ENCODE measurements at places on chromosomes 1 and 21.

DNA sequence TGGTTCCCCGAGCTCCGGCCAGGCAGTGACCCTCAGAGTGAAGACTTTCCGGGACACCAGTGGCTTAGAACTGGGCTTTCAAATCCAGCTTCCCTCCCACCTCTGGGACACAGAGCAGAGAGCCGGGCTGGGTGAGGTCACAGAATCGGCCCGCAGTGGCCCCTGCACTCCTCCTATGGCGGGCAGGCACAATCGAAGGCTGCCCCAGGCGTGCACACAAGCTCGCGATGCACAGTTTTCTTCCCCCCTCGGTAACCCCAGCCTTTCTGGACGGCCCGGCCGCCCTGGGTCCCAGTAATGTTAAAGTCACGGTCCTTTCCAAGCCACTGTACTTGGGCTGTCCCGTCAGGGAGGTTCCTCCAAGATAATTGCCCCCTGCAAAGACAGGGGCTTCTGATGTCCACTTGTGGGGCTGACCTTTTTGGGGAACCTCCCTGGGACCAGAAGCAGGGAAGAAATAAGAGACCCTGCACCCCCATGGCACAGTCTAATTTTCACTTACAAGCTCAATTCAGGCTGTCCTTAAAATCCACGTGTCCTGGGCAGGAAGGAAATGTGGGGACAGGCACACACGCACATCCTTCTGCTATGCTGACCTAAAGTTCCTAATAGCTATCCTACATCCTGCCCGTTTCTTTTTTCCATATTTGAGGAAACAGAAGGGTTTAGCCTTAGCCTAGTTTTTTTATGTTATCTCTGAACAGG is 13.7 kb downstream of the TFF3 start:
- DNase-seq, result no peak

- DNase-seq, result no peak
Observed at GRCh38 chr21:42677339-42678321, 24.2 kb downstream of the PDE9A start.

DNA sequence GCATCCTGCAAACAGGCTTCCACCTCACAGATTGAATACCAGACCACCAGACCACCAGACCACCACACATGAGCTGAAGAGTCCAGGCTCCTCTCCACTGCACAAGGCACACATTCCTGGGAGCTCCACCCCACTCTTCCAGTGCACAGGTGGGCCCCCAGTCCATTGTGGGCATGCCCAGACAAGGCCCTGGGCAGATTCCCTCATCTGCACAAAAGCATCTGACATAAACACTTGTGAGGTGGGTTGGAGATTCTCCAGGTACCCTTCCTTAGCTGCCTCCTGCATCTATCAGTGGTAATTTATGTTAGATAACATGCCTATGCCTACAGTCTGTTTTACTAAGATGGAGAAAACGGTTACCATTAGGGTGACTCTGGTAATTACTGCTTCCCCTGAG is 11.6 kb upstream of the CTBS start:
- no peak for DNase-seq

DNA sequence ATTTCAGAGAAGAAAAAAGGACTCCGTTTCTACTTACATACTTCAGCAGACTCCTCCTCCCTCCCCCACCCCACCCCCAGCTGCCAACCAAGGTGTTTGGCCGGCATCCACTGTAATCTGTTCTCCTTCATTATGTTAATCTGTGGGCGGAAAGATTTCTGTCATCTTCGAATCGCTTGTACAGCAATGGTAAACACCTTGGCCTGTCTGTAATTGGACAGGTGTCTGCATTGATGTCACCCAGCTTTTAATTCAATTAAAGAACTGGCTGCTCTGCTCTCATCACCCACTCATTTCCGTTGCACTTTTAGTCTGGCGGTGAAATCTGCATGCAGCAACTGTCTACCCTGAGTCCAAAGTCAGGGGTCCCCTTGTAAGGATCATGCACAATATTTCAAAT is 368.6 kb downstream of the USH2A start:
- no peak for DNase-seq

GRCh38 chr1:158089925-158090637 is 90.6 kb upstream of the CD1D start:
- no peak for DNase-seq

DNA sequence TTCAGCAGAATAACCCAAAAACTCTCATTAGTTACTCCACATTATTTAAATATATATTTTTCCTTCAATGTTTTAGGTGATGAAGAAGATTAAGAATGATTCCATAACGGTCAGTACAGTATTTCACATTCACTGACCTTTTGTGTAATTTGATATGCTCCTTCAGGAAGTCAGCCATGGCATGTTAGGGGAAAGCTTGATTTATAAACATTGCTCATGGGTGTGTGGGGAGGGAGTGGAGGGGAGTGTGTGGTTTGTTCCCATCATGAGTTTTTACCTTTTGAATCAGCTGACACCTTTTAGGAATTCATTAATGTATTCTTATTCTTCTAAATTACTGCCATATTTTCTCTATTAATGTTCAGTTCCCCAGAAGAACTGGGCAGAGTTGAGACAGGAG is 240.2 kb downstream of the ATG4C start:
- no peak for DNase-seq

GRCh38 chr1:6471970-6472368 is 6.0 kb upstream of the TNFRSF25 start:
- no peak for DNase-seq

DNA sequence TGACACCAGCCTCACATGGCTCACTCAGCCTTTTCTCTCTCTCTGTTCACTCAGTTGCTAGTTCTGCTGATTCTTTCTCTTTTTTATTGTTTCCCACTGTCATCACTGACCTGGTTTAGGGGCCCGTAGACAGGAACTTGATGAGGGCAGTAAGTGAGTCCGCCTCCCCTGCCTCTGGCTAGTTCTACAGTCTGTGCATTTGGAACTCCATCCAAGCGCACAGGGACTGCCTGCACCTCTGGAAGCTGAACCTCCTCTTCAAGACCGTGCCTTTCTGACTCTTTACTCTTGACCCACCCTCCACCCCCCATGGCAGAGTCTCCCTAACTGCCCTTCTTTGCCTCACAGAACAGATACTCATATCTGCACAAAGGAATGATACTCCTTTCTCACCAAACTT is 4.2 kb downstream of the TENT5C start:
- DNase-seq, result no peak

DNA sequence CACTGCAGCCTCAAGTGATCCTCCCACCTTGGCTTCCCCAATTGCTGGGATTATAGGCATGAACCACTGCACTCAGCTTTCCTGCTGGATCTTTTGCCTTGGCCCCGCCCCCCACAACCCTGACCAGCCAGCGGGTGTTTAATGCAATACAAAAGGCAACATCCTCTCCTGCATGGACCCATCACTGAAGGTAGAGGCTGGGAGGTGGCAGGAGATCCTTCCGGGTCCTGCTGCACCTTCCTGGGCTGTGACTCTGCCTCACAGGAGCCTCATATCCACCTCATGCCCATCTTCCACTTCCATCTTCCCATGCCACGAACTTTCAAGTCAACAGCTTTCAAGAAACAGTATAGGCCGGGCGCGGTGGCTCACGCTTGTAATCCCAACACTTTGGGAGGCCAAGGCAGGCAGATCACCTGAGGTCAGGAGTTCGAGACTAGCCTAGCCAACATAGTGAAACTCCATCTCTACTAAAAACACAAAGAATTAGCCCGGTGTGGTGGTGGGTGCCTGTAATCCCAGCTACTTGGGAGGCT is 11.7 kb upstream of the WNT9A start:
- DNase-seq, result no peak

DNA sequence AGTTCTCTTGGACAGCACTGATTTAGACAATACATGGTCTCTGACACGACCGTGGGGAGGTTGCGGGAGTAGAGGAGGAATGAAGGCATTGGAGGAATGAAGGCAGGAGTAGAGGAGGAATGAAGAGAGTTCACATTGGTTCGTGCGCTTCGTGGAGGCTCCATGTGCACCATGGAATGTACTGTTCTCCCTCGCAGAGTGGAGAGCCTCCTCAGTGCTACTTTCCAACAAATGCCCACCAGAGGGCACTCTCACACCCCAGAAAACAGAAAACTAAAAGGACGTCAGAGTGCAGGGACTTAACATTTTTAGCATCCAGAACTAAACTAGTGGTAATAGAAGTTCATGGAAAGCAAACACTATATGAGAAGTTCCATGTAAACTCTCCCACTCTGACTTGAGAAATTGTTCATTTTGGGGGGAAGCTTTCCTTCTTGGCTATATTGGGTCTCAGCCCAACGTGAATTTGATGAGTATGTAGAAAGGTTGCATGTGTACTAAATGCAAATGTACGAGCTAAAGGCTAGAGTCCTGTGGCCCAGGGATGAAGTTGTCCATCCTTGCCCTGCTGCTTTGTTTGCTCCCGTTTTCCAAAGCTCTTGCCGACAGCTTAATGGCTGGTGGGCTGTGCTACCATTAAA is 211.6 kb downstream of the LMX1A start:
- peak; percentile 58 for DNase-seq

DNA sequence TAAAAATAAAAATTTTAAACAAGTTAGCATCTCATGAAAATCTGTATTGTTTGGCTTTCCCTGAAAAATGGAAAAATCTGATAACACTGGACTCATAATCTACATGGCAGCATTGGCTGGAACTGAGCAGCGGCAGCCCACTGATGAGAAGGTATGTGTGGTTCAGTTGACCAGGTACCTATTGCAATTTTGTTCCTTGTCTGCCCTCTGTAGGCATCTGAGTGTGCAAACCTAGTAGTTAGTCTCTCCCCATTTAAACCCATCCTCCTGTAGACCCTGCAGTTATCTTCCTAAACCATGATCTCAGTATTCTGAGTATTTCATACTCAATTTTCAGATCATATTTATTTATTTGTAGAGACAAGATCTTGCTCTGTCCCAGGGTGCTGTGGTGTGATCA is 59.4 kb upstream of the SERBP1 start:
- no peak for DNase-seq

GRCh38 chr1:226678251-226678650 is 60.8 kb downstream of the ITPKB start:
- no peak for DNase-seq

DNA sequence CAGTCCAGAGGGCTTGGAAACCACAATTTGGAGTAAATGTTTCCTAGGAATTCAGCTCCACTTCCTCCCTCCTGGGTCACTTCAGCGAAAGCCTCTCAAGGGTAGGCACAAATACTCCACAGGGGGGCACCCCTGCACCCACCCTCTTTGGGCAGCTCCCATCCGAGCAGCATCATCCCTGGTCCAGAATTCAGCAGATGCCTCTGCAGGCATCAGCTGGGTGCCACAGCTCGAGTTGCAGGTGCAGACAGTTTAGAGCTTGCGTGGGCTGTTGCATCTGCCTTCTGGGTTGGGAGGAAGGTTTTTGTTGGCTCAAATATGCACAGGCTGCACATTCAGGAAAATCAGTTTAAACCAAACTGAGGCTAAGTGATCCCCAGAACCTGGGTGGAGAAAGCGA is 25.0 kb downstream of the KANK4 start:
- DNase-seq, result no peak

DNA sequence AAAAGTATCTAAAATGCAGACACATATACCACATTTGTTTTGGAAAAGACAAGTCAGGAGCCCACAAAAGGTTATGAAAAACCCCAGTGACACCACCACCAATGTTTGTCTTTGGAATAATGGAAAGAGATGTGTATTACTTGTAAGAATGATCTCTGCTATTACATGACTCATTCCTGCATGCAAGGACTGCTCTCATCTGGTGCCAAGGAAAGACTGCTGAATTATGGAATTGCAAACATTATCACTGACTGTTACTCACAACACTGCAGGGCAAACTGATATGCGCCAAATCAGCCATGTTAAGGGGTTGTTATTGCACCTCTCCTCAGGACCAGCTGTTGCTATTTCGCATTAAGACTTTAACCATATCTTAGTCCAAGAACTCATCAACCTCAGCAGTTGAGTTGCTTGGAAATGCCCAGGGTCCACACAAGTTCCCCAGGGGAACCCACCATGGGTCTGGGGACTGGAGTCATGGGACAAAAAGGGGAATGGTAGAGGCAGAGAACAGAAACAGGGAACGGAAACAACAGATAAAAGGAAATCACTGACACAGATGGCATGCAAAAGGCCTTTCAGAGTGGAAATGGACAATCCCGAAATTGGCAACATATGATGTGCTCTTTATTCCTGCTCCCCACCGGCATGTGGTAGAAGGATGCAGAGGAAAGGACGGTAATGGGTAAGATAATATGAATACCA is 34.4 kb downstream of the CAPZB start:
- DNase-seq, result no peak

DNA sequence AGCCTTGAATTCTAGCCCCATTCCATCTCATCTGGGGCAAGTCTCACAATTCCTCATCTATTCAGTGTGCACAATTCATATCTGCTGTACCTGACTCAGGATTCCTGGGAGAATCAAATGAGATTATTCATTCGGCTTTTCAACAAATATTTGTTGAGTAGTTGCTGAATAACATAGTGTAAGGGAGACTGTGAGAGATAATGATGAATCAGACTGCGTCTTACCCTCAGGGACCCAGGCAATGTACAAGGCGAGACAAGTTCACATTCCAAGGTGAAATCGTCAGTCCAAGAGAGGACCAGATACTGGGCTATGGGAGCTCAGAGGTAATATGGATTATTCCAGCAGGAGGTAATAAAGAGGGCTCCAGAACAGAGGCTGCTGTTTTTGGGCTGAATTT is 67.8 kb upstream of the SMYD2 start:
- DNase-seq, result no peak

Data from hippocampal formation (tissue), 2 donors.